ENCODE measurements at places on chromosomes 1 and 21. TPM values are rescaled to one million over a fixed set of nuclear protein-coding genes. Genes with fewer than 3 reads are reported as not detected.

GRCh38 chr1:89382479-89382878 is 18.6 kb downstream of the GBP6 start:
- no peaks in the 10 kb centered on the region for H3K36me3 ChIP-seq
- H3K4me1 ChIP-seq, result no peaks in the 10 kb centered on the region
- no peak overlapping the region for H3K4me3 ChIP-seq

- no peak for DNase-seq
- no peaks in the 10 kb centered on the region for H3K36me3 ChIP-seq
- no peak overlapping the region for H3K4me3 ChIP-seq
- H3K27me3 ChIP-seq, result no peaks in the 10 kb centered on the region
- no peaks in the 10 kb centered on the region for H3K4me1 ChIP-seq
These were observed 109.0 kb upstream of the GREM2 start for GRCh38 chr1:240720976-240721375.

The SPATA17 gene
- total RNA-seq, result not detected

GRCh38 chr1:22606161-22606560 is 30.3 kb upstream of the C1QA start:
- H3K27ac ChIP-seq, result no peak overlapping the region
- no peak for DNase-seq
- H3K27me3 ChIP-seq, result peaks cover 11% of the 10 kb centered on the region
- no peak overlapping the region for H3K4me3 ChIP-seq

- peak; percentile 39 for DNase-seq
- no peaks in the 10 kb centered on the region for H3K27me3 ChIP-seq
- no peaks in the 10 kb centered on the region for H3K36me3 ChIP-seq
- H3K4me3 ChIP-seq, result peak within 1 kb of the TSS; percentile 59
These were observed at the start of gene LRRN2 for GRCh38 chr1:204685236-204686006. Gene LRRN2, minus strand, starts transcription at chr1:204685738. Its CDS starts 65,746 bp downstream, at chr1:204619992.

The CYP4Z1 gene
- 0.56 TPM for total RNA-seq

DNA sequence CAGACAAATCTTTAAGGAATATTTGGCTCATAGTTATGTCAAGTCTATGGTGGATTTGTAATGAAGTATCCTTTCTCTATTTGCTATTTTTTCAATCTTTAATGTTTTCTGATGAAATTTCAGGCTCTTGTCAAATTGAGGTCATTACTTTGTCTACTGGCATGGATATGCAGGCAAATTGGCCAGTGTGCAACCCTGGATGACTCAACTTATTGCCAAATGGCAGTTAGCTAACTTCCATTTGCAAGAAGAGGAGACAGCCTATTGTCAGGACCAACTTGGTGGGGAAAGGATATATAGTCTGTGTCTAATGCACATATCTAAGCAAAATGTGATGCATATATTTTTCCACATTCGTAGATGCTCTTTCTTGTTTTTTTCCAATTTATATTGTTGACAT is 530.5 kb downstream of the PTBP2 start:
- H3K4me1 ChIP-seq, result no peaks in the 10 kb centered on the region
- peak; percentile 25 for DNase-seq
- no peaks in the 10 kb centered on the region for H3K36me3 ChIP-seq
- H3K27ac ChIP-seq, result no peak overlapping the region
- no peak overlapping the region for H3K4me3 ChIP-seq
- no peaks in the 10 kb centered on the region for H3K27me3 ChIP-seq

DNA sequence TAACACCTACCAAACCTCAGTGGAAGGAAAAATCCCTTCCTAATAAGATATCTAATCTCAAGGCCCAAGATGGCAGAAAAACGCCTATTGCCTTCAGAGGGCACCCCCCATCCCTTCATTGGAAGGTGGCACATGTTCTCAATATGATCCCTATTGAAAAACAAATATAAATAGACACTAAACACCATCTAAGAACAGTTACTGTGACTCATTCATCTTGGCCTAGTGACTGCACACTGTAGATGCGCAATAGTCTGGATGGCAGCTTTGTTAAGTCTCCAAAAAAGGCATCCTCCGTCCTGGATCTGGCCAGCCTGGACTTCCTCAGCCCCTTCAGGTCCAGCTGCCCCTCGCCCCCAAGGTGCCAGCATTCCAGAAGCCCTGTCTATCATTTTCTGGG is 121.9 kb downstream of the CAPN8 start:
- no peak overlapping the region for H3K4me3 ChIP-seq
- H3K27ac ChIP-seq, result no peak overlapping the region
- H3K4me1 ChIP-seq, result no peaks in the 10 kb centered on the region
- H3K27me3 ChIP-seq, result no peaks in the 10 kb centered on the region
- no peak for DNase-seq

GRCh38 chr1:199403531-199404116 is 623.9 kb upstream of the NR5A2 start:
- DNase-seq, result no peak
- H3K27me3 ChIP-seq, result no peaks in the 10 kb centered on the region
- H3K36me3 ChIP-seq, result no peaks in the 10 kb centered on the region
- H3K27ac ChIP-seq, result no peak overlapping the region
- no peaks in the 10 kb centered on the region for H3K4me1 ChIP-seq
- H3K4me3 ChIP-seq, result no peak overlapping the region

- H3K4me1 ChIP-seq, result peaks cover 40% of the 10 kb centered on the region
- H3K27ac ChIP-seq, result peak overlapping the region; percentile 54
- H3K4me3 ChIP-seq, result no peak overlapping the region
These were observed 77.6 kb downstream of the XCL2 start for GRCh38 chr1:168466092-168466713.

GRCh38 chr21:23003951-23004350 is 2005.7 kb downstream of the NCAM2 start:
- H3K27me3 ChIP-seq, result no peaks in the 10 kb centered on the region
- no peak overlapping the region for H3K27ac ChIP-seq
- H3K4me3 ChIP-seq, result no peak overlapping the region
- H3K4me1 ChIP-seq, result no peaks in the 10 kb centered on the region
- no peaks in the 10 kb centered on the region for H3K36me3 ChIP-seq

The KIF14 gene
- total RNA-seq, result 0.08 TPM

GRCh38 chr1:21289700-21290545 is at the start of gene ECE1:
Gene ECE1, minus strand, starts transcription at chr1:21290463. Its CDS starts 49 bp downstream, at chr1:21290414.
- H3K4me1 ChIP-seq, result peaks cover 6% of the 10 kb centered on the region
- H3K27me3 ChIP-seq, result no peaks in the 10 kb centered on the region
- DNase-seq, result peak; percentile 63
- peak within 1 kb of the TSS; percentile 59 for H3K27ac ChIP-seq

The PDC gene
- total RNA-seq, result not detected

GRCh38 chr1:6490181-6491080 is 1.0 kb downstream of the PLEKHG5 start:
- H3K36me3 ChIP-seq, result no peaks in the 10 kb centered on the region
- no peaks in the 10 kb centered on the region for H3K27me3 ChIP-seq
- H3K4me3 ChIP-seq, result peak overlapping the region; percentile 64
- peak overlapping the region; percentile 53 for H3K27ac ChIP-seq
- H3K4me1 ChIP-seq, result peaks cover 7% of the 10 kb centered on the region

DNA sequence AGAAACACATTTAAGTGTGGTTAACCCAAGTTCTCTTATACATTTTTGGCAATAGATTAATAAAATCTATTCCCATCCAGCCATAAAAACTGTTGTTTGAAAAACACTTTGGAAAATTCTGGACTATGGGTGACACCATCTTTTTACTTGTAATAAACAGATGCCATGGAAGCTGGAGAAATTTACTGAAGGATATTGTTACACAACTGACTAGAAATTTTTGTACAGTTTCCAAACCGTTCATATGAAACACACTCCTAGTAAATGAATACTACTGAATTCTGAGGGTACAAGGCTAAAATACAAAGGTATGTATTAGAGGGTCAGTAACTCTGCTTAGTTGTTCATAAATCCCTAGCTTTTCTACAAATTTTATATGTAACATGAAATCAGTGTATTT is 48.7 kb downstream of the TRIM33 start:
- H3K36me3 ChIP-seq, result no peaks in the 10 kb centered on the region
- peaks cover 13% of the 10 kb centered on the region for H3K4me1 ChIP-seq
- H3K4me3 ChIP-seq, result no peak overlapping the region
- no peaks in the 10 kb centered on the region for H3K27me3 ChIP-seq
- H3K27ac ChIP-seq, result no peak overlapping the region

The PPIAL4G gene
- total RNA-seq, result not detected

The RBBP4 gene
- 66.3 TPM for total RNA-seq
